ENCODE measurements at places on chromosomes 16 and 17.

DNA sequence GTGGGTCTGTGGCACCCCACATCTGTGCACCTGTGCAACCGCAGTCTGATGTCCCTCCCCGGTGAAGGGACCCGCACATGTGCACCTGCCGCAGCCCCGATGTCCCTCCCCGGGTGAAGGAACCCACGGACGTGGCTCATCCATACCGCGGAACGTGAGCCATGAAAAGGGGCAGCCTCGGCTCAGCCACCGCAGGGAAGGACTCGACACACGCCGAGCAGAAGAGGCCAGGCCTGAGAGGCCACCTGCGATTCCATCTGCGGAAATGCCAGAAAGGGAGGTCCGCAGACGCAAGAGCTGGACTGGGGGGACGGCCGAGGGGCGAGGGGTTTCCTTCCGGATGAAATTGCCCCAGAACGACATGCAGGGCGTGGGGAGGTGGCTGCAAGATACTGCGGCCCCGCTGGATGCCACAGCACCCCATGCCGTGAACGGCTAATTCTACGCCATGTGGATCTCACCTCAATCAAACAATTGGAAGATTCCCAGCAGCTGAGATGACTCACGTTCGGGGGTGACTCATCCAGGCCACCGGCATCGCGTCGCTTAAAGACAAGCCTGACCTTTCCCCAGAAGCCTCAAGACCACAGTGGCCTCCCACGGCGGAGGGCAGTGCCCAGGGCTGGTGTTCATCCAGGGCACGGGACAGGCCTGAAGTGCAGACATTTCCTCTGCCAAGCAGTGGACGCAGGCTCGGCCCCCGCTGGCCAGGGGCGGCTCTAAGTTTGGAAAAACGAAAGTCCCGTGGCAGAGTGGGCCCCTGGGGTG lies 21.0 kb downstream of the SOX8 start:
- peak; percentile 86 for DNase-seq

GRCh38 chr16:74169066-74169465 lies 127.5 kb upstream of the PSMD7 start:
- no peak for DNase-seq

- DNase-seq = no peak
Observed at GRCh38 chr16:69769404-69769803, 7.3 kb downstream of the WWP2 start.

DNA sequence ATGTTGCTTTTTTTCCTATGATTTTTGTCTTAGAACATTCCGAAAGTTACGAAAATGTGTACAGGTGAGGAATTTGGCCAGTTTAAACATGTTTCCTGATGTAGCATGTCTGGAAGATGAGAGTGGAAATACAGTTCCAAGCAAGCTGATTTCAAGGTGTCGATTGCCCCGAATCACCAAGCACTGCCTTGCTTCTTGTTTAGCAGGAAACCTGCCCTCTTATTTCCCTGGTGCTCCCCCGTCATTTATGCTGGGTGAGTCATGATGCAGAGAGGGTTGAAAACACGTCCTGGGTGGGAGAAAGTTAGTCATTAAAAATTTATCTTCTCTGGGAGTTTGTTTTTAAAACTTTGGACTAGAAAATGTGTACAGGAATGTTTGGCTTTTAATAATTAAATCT lies 608.6 kb upstream of the EEF2KMT start:
- DNase-seq = no peak

DNA sequence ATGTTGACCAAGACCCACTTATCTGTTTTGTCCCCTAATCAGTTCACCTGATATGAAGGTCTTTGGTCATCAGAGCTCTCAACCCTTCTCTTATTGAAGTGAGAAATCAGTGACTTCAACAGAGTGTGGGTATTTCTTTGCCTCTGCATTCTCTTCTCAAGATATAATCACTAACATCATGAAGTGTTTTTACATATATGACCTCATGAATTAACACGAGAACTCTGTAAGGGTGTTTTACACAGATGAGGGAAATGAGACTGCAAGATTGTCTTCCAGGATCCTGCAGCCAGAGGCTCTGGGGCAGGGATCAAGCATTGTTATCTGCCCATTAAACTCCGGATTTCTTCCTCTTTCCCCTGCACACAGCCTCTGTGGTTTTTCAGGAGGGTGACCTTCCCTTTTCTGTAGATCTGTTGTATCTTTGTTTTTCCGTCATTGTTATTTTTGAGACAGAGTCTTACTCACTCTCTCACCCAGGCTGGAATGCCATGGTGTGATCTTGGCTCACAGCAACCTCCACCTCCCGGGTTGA lies 22.7 kb downstream of the LCMT1 start:
- DNase-seq = no peak

GRCh38 chr16:54409982-54410381 lies 123.4 kb upstream of the IRX3 start:
- no peak for DNase-seq

GRCh38 chr17:27666831-27667560 lies 36.0 kb downstream of the LGALS9 start:
- no peak for DNase-seq

DNA sequence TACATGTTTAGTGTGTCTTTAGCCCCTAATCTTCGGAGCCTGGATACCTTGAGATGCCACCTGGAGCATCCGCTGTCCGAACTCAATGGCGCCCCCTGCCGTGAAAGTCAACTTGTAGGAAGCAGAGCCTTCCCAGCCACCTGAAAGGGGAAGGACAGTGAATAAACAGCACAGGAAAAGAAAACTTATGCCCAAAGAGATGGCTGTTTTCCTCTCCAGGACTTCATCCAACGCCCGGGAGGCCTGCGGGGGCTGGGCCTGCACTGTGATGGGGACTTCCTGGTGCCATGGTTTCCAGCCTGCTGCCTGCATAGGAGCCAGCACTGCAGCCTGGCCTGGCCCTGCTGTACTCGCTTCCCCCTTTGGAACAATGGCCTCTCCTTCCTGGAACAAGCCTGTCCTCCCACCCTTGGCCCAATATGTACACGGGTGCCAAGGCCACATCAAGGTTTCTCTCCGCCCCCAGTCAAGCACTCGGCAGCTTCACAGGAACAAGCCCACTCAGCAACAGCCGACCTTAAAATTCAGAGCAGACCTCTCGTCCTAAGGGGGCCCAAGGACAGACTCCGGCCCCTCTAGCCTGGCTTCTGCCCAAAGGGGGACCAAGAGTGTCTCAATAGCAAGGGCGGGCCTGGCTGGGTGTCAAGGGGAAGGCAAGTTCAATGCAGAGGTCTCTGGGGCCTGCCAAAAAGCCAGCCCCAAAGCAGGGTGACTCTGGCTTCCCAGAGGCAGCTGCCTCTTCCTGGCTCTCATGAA lies 4.5 kb upstream of the UNC13D start:
- DNase-seq = peak; percentile 61

- no peak for DNase-seq
Observed at GRCh38 chr17:63163158-63163520, 197.1 kb downstream of the TANC2 start.

DNA sequence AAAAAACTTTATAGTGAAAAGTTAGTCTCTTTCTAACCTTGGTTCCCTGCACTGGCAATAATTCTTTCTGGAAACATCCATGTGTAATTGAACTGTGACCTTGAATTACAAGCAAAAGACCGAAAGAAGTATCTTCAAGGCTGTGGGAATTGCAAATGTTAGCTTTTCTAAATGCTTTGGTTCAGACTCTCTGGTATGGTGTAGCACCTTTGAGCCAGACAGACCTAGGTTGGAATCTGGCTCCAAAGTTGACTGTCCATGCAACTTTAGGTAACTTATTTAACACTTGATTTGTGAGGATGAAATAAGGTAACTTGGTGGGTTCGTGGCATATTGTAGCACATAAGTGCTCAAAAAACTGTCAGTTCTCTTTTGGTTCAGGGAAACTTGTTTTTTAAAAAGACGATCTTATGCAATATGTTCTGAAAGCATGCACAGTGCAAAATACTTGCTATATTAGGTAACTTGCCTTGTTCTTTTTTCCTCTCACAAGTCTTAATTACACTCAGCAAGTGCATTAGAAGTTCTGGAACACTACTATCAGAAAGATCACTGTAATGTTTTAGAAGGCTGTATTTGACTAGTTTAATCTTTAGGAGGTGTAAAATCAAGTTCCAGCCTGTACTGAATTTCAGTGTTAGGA lies 46.3 kb downstream of the TANGO6 start:
- DNase-seq = no peak

GRCh38 chr16:81936209-81937000 lies 74.9 kb downstream of the SDR42E1 start:
- no peak for DNase-seq

DNA sequence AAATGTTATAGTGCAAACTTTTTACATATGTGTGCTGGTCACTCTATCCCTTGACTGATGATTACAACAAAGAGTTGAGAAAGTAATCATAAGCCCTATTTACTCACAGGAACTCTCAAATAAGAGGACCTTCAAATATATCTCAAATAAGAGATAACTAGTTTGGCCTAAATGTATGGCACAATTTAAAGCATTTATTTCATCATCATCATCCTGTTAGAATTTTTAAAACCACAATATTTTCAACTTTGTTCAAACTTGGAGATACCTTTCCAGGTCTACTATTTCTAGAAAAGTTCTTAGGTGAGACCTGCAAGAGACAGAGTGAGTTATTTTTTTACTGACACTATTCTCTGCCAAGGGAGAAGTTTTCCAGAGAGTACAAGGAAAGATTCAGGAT lies 5.5 kb downstream of the CPPED1 start:
- no peak for DNase-seq

DNA sequence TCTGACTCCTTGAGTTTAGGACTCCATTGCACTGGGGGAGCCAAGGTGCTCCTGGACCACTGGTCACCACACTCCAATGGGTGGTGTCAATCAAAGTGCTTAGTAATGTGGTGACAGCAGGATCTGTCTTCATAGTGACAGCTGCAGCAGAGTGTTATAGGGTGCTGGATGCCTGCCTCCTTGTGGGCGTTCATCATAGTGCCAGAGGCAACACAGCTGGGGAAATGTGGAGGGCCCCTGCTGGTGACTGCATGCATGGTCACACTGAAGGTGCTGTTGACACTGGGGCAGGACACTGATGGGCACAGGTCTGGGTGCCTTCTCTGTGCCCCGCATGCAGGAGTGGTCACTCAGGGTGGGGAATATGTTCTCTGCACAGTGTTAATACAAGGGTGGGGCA lies 177.5 kb upstream of the CDH8 start:
- no peak for DNase-seq

DNA sequence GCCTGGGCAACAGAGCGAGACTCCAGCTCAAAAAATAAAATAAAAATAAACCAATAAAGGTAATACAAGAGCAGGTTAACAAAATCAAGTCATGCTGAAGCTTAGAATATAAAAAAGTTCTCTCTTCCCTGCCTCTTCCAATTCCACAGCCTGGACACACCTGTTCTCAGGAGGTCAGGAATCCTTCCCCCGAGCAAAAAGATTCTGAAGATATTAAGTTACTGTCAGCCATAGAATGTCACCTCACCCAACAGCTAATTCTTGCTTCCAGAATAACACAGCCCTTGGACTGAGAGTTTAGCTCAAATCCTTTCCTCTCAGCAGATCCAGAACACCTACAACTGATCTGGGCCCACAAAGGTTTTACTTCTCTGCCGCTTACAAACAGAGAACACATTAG lies 27.1 kb downstream of the SLC39A11 start:
- no peak for DNase-seq

- no peak for DNase-seq
Observed at GRCh38 chr17:18319604-18320256, 4.6 kb downstream of the SMCR8 start.

- no peak for DNase-seq
Observed at GRCh38 chr17:57350266-57350665, 93.9 kb downstream of the MSI2 start.

DNA sequence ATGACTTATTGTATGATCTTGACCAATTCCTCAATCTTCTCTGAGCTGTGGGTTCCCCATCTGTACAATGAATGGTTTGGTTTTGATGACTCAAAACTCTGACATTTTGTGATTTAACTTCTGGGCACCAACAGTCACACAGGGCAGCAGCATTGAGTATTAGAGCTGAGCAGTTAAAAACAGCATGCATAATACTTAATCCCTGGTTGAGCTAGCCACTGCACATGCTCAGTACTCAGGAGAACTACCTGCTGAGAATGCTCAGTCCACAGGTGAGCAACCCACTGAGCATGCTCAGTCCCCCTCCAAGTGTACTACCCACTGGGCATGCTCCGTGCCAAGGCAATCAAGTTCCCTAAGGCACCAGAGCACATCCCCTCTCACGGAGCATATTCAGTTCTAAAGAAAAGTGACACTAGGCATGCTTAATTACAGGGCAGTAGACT lies 68.7 kb downstream of the AIPL1 start:
- DNase-seq = no peak

DNA sequence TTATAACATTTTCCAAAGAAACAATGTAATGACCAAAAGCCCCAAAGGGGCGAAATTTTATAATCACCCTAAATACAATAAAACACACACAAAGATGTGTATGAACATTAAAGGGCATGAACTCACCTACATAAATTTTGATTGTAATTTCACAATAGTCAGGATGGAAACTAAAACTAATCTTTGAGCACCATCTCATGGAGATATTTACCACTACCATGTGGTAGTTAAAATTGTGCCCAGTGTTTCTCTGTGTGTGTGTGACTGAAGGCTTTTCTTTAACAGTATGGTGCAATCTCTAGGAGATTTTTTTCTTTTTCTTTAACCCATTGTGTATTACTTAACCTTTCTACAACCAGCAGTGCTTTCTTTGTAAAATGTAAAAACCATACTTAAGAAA lies 19.7 kb upstream of the MEIOC start:
- no peak for DNase-seq

DNA sequence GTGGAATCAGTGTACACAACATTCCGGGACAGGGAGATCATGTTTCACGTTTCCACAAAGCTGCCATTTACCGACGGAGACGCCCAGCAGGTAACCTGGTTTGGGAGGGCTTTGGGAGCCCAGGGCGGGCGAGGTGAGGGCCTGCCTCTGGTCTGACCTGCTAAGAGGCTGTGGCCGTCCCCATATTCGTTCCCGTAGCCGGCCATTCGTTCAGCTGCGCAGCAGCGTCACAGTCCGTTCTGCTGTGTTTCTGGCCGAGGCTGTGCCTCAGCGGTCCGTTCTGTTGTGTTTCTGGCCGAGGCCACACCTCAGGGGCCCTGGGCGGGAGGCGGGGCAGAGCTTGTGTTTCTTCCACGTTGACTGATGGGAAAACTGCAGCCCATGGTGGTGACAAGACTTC lies 68.0 kb downstream of the OR1D5 start:
- DNase-seq = no peak

GRCh38 chr17:72618001-72618509 lies 474.4 kb downstream of the SLC39A11 start:
- peak; percentile 7 for DNase-seq
